Lower leg skin (tissue), 4 donors: ENCODE measurements at places on chromosomes 5 and 9. TPM values are rescaled to one million over a fixed set of nuclear protein-coding genes. Genes with fewer than 3 reads are reported as not detected.

- DNase-seq, result no peak
Observed at GRCh38 chr5:81097713-81098112, 135.4 kb upstream of the CKMT2 start.

- no peak for DNase-seq
Observed at GRCh38 chr5:93092349-93093105, 488.5 kb downstream of the NR2F1-AS1 start.

DNA sequence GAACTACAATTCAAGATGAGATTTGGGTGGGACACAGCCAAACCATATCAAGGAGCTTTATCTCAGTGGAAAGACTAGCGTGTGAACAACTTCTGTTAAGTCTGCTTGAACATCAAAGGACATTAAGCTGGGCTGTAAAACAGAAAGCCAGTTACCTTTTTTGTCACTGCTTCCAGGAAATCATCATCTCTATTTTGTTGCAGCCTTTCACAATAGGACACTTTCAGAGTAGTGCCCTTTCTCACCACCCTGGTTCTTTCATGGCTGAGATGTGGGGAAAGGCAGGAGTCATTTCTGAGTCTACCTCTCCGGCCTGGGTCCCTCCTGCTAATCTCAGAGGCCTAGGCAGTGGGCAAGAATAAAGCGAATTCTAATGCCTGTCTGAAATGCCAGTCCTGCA lies 96.2 kb upstream of the PPP1R2B start:
- DNase-seq, result no peak

DNA sequence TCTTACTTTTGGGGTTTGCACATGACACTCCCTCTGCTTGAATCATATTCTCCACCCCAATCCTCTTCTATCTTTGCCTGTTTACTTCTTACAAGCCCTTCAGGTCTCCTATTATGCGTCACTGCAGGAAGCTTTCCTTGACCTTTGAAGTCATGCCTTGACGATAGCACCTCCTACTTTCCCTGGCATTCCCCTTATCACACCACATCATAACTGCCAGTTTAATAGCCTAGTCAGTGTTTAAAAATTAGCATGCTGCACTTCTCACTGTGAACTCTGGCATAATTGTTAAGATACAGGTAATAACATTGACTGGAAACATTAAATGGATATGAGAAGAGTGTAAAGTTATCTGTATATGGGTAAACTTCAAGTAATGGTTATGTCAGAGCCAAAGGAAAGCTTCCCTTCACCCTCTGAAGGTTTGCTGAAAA lies 37.1 kb upstream of the CEP120 start:
- DNase-seq, result no peak

DNA sequence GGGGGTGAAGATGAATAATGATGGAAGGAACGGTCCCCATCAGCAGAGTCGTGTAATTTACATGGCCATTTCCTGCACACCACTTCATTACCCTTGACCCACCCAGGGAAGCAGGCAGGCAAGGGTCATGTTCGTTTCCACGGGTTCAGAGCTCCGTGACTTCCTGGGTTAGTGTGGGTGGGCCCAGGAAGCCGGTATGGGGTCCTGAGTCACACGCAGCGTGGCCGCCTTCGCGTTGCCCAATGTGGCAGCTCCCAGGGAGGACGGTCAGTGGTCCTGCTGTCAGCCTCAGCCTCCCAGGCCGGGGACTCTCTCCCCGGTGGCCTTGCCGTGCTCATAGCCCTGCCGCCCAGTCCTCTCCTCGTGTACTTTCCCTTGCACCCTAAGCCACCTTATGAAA lies 5.1 kb upstream of the TERT start:
- DNase-seq, result peak; percentile 66

The FLT4 gene
- 11.6 TPM for total RNA-seq
